ENCODE measurements at places on chromosomes 13 and 19. TPM values are rescaled to one million over a fixed set of nuclear protein-coding genes. Genes with fewer than 3 reads are reported as not detected.

DNA sequence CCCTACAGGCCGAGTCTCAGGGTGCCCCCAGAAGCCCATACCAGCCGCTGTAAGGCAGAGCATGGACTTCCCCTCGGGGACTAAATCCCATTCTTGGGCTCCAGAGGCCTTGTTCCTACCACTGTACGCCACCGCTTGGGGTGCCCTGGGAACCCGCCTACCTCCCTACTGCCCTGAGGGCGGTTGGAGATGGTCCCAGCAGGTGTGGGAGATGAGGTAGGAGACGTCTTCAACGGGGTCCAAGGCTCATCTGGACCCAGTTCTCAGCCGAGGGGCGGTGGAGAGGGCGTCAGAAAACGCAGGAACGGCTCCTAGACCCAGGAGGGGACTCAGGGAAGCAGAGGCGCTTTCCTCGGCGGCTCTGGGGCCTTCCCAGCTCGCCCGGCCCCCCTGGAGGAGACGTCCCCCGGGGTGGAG lies 833 bp upstream of the ZIK1 start:
- DNase-seq, result no peak

DNA sequence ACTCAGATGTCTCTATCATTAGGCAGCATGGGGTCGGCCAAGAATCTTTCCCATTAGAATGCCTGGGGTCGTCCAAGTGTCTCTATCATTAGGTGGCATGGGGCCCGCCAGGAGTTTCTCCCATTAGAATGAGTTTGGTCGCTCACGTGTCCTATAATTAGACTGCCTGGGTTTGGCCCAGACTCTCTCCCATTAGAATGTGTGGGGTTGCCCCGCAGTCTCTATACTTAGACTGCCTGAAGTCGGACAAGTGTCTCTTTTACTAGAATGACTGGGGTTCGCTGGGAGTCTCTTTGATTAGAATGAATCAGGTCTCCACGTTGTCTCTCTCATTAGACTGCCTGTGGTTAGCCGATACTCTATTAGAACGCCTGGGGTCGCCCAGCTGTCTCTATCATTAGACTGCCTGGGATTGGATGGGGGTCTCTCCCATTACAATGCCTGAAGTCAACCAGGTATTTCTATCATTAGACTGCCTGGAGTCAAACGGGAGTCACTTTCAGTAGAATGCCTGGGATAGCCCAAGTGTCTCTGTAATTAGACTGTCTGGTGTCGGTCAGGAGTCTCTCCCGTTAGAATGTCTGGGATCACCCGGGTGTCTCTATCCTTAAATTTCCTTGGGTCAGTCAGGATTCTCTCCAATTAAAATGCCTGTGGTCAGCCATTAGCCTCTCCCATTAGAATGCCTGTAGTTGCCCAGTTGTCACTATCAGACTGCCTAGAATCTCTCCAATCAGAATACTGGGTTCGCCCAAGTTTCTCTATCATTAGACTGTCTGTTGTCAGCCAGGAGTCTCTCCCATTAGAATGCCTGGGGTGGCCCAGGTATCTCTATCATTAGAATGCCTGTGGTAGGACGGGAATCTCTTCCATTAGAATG lies 1454.1 kb downstream of the UQCRFS1 start:
- DNase-seq, result no peak

DNA sequence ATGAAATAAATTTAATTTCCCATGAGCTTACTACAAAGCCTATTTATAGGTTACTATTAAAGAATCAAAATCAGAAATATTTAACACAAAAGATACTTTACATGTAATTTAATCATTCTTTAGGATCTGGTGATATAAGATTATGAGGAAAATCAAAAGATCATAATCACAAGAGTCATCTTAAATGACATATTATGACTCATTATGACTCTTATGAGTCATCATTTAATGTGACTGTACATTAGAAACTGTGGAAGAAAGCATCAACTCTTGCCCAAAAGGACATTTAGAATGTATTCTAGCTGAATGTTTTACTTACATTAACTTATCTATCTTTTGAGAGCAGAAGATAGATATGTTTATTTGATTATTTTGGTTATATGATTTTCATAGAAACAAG lies 458.6 kb downstream of the DCT start:
- DNase-seq, result no peak

GRCh38 chr13:38856065-38856464 lies 134.6 kb downstream of the STOML3 start:
- no peak for DNase-seq

The RGS9BP gene
- total RNA-seq, result 0.09 TPM

DNA sequence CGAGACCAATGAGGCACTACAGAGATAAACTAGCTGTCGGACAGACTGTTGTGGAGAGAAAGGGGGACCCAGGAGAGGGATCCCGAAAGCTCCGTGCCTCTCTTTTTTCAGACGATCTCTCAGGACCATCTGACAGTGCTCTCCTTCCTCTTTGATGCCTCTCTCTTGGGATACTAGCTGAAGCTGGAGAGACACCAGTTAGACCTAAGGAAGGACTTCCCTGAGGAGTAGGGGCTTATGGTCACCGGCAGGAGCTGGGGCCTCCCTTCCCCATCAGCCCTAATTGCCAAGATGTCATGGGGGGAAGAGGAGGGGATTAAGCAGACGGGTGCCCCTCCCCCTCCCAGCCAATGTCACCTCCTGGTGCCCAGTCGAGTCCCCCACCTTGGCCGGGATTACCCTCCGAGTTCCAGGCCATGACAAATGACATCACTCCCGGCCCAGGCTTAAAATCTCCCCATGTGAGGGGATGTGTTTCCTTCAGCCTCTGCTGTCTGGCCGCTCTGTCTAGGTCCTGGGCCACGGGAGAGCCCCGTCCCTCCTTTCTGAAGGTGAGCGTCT lies at the start of gene CRX:
Gene CRX (plus strand): TSS at position 478 of the 561 bp plus-strand sequence. CDS start 12,507 bp downstream, outside the sequence.
- no peak for DNase-seq

The PROZ gene
- total RNA-seq, result not detected

GRCh38 chr13:103961784-103962183 lies 895.6 kb upstream of the SLC10A2 start:
- no peak for DNase-seq

The PALM gene
- 11.9 TPM for total RNA-seq

The SMIM44 gene
- 6.1 TPM for total RNA-seq

DNA sequence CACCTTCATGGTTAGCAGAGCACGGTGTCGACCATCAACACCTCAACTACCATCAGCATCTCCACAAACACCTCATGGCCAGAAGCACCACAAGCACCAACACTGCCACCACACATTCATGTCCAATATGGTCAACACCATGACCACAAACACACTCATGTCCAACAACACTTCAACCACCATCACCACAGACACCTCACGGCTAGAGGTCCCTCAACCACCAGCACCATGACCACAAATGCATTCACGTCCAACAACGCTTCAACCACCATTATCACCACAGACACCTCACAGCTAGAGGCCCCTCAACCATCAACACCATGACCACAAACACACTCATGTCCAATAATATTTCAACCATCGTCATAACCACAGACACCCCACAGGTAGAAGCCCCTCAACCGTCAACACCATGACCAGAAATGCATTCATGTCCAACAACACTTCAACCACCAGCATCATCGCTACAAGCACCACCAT lies 10.2 kb downstream of the TRAPPC5 start:
- no peak for DNase-seq

The LHB gene
- not detected for total RNA-seq

The GSX1 gene
- total RNA-seq, result not detected

The ZNF575 gene
- total RNA-seq, result 6.5 TPM

The ZNF442 gene
- total RNA-seq, result 1.6 TPM

GRCh38 chr19:45130236-45130635 lies 30.5 kb downstream of the NKPD1 start:
- DNase-seq, result no peak

GRCh38 chr19:55345818-55346724 lies 6.4 kb downstream of the KMT5C start:
- peak; percentile 66 for DNase-seq

DNA sequence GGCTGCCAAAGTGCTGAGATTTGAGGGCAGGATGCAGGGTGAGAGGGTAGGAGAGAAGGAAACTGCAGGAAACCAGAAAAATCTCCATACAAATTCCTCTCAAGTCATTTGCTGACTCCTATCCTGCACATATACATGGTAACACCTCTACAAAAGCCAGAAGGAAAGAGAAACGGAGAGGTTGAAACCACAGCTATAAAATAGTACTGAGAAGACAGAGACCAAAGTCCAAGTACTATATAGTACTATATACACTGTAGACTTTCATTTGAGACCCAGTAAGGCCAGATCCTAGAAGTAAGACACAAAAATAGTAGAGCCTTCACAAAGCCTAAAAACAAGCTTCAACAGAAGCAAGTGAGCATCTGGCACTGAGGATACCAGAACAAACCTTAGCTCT lies 103.1 kb downstream of the UGGT2 start:
- DNase-seq, result no peak

GRCh38 chr13:81207636-81208035 lies 866.7 kb upstream of the SPRY2 start:
- DNase-seq, result no peak

The KLF1 gene
- not detected for total RNA-seq

DNA sequence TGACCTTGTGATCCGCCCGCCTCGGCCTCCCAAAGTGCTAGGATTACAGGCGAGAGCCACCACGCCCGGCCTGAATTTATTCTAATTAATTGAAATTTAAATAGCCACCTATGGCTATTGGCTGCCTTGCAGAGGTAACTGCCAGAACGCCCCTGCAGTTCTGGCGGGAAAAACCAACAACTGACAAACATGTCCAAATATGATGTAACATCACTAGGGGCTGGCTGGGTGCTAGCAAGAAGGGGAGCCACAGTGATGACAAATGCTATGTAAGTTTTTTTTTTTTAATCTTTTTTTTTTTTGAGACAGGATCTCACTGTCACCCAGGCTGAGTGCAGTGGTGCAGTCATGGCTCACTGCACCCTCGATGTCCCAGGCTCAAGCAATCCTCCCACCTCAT lies 12.9 kb downstream of the ZSWIM9 start:
- no peak for DNase-seq

- DNase-seq, result no peak
Measured at GRCh38 chr13:89457977-89458376, 1786.8 kb downstream of the SLITRK5 start.

DNA sequence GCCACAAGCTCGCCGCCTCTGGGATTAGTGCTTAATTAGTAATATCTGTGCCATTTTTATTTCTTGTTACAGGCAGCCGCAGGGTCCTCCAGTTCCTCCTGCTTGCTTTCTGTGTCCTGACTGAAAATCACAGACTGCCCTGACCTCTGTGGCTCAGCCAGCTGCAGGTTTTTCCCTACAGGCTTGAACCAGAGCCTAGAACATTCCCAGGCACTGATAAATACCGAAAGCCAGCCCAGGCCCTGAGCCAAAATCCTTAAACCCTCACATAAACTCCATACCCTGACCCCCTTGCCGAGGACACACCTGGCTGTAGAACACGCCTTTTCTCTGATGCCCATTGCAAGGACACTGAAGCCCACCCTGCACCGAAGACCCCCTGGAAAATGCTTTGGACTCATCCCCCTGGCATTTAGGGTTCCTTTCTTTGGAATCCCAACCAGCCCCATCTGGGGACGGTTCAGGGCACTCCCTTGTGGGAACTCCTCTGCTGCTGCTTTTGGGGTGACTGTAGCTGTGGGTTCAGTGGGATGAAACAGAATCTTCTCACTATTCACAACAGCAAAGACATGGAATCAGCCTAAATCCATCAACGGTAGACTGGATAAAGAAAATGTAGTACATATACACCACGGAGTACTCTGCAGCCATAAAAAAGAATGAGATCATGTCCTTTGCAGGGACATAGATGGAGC lies 15.5 kb downstream of the DPP9 start:
- DNase-seq, result peak; percentile 26

DNA sequence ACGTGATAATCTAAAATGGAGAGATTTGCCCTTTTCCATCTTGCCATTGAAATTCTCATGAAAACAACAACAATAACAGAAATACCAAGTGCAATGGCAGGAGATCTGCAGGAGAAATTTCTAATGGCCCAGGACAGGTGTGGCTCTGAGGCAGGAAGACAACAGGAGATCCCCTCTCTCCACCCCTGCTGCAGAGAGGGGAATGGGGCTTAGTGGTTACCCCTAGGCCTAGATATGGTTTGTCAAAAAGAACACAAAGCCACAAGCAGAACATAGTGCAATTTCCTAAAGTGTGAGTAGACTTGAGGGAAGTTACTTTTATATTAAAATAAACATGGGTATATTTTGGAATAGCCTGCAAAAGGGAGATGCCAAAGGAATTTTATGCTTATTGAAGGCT lies 369.5 kb downstream of the KCNRG start:
- no peak for DNase-seq

The FCER2 gene
- total RNA-seq, result 0.27 TPM

DNA sequence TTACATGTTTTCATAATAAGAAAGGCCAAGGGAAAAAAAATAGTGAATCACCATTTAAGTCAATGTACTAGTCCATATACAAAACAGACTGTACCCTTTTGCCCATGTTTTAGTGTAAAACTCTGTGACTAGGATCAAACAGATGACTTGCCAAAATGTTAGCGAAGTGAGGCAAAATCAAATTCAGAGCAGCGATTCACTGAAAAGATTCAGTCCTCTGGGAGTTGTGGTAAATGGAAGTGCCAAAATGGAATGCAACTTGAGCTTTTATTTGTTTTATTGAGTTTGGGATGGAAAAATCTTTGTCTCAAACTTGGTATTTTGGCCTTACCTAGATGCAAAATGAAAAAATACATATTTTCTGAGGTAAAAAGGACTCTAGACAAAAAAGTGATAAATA lies 9.1 kb downstream of the CDADC1 start:
- DNase-seq, result no peak

The PPP1R12C gene
- total RNA-seq, result 102 TPM

The GNG8 gene
- not detected for total RNA-seq

- DNase-seq, result no peak
Measured at GRCh38 chr13:67306742-67307141, 76.6 kb upstream of the PCDH9 start.
